ENCODE measurements at places on chromosomes 1 and 21. TPM values are rescaled to one million over a fixed set of nuclear protein-coding genes. Genes with fewer than 3 reads are reported as not detected.

TRIM58 gene
- total RNA-seq, result 0.33 TPM

SYTL1 gene
- total RNA-seq, result not detected

RUNX3 gene
- total RNA-seq, result not detected

PGLYRP4 gene
- total RNA-seq, result not detected

HRNR gene
- total RNA-seq, result not detected

Data from dermis lymphatic vessel endothelial cell (primary cell).